GM23248 (cell line): ENCODE measurements at places on chromosomes 6 and 20.
A peak's percentile ranks its signal among the peaks of the same experiment; 100 is the strongest.

- DNase-seq: no peak
These were observed 50.6 kb upstream of the COL9A1 start for GRCh38 chr6:70353448-70353847.

DNA sequence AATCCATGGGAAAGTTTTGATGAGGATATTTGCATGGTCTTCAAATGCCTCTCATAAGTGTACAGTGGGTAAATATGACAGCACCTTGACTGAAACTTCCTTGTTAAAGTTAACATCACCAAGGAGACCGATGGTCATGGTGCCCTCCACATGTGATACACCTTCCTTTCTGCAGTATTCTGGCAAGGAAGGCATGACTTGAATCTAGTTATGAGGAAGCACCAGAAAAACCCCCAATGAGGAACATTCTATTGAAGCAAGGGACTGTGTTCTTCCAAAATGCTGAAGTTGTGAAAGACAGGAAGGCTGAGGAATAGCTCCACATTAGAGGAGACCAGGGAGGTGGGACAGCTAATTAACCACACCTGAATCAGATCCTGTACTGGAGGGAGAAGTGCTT, 118.3 kb downstream of the SLC24A3 start:
- DNase-seq: no peak

DNA sequence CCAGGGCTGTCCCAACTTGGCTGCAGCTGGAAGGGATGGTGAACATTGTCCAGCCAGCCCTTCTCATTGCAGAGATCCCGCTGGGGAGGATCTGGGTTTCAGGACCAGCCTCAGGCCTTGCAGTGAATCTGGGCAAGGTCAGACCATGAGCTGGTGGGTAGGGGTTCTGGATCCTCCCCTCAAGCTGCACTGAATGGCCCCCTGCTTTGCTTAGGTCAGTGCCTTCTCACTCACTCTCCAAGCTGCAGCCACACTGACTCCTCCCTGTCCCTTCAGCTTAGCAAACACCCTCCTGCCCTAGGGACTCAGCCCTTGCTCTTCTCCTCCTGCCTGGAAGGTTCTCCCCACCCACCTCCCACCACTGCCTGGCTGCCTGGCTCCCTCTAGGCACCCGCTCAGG, 95.3 kb upstream of the KCNG1 start:
- DNase-seq: no peak

DNA sequence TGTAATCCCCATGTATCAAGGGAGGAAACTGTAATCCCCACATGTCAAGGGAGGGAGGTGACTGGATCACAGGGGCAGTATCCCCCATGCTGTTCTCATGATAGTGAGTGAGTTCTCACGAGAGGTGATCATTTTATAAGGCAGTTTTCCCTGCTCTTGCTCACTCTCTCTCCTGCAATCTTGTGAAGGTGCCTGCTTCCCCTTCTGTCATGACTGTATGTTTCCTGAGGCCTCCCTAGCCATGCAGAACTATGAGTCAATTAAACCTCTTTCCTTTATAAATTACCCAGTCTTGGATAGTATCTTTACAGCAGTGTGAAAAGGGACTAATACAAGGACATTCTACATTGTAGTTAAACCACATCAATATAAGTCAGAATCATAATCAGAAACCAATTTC, 112.4 kb downstream of the BTBD9 start:
- no peak for DNase-seq

GRCh38 chr20:51800872-51801121, 1.5 kb downstream of the SALL4 start:
- DNase-seq: peak; percentile 30
